Activated CD4-positive, alpha-beta memory T cell treated with anti-CD3 and anti-CD28 coated beads for 36 hours (primary cell): ENCODE measurements at places on chromosomes 11 and 22.

DNA sequence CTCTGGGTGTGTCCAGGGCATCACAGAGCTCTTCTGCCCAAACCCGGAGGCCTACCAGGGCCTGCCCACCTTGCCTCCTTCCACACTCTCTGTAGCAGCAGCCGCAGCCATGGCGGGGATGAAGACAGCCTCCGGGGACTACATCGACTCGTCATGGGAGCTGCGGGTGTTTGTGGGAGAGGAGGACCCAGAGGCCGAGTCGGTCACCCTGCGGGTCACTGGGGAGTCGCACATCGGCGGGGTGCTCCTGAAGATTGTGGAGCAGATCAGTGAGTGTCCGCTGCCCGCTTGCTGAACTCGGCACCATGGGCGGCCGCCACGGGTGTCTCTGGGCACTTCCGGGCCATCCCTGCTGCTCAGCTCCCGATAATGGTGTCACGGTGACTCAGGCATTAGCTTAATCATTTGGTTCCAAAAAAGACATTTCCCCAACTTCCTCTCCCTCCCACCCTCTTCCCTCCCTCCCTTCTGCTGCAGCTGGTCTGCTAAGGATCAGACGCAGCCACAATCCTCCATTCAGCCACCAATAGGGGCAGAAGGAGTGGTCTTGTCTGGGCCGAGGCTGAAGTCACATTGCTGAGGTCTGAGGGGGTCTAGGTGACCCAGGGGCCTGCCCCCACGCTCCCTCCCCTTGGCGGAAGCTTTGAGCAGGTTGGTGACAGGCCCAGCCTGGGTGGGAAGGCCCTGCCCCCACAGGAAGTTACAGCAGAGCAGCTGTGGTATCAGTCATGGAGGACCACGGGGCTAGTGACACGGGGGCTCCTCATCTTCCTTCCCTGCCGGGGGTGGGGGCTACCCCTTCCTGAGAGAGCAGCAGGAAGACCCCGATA is 950 bp downstream of the FERMT3 start:
- H3K4me1 ChIP-seq: peaks cover 52% of the 10 kb centered on the region
- H3K27me3 ChIP-seq: no peaks in the 10 kb centered on the region
- DNase-seq: peak; percentile 93
- peak overlapping the region; percentile 99 for H3K27ac ChIP-seq
- H3K4me3 ChIP-seq: peak overlapping the region; percentile 96
- H3K36me3 ChIP-seq: peaks cover 59% of the 10 kb centered on the region

DNA sequence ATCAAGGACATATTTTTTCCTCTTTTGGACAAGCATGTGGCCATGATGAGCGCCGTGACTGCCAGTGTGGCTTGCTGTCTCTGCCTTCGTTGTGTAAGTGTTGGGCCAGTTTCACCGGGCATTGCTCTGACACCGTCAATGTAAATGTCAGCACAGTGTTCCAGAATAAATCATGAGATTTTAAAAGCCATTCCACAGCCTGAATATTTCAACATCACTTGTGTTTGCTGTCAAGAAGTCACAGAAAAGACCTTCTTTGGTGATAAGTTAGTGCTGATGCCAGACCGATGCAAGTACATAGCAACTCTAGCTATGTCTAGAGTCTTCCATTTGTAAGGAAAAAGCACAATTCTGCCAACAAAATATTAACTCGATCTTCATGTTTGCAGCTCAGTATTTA is 467.8 kb downstream of the TBC1D22A start:
- DNase-seq: no peak
- no peaks in the 10 kb centered on the region for H3K36me3 ChIP-seq
- H3K27ac ChIP-seq: no peak overlapping the region
- no peaks in the 10 kb centered on the region for H3K4me1 ChIP-seq
- H3K4me3 ChIP-seq: no peak overlapping the region

GRCh38 chr11:128907585-128907984 is 16.4 kb downstream of the KCNJ5 start:
- DNase-seq: no peak
- no peaks in the 10 kb centered on the region for H3K36me3 ChIP-seq
- peaks cover 40% of the 10 kb centered on the region for H3K27me3 ChIP-seq
- no peak overlapping the region for H3K27ac ChIP-seq
- H3K4me3 ChIP-seq: no peak overlapping the region

DNA sequence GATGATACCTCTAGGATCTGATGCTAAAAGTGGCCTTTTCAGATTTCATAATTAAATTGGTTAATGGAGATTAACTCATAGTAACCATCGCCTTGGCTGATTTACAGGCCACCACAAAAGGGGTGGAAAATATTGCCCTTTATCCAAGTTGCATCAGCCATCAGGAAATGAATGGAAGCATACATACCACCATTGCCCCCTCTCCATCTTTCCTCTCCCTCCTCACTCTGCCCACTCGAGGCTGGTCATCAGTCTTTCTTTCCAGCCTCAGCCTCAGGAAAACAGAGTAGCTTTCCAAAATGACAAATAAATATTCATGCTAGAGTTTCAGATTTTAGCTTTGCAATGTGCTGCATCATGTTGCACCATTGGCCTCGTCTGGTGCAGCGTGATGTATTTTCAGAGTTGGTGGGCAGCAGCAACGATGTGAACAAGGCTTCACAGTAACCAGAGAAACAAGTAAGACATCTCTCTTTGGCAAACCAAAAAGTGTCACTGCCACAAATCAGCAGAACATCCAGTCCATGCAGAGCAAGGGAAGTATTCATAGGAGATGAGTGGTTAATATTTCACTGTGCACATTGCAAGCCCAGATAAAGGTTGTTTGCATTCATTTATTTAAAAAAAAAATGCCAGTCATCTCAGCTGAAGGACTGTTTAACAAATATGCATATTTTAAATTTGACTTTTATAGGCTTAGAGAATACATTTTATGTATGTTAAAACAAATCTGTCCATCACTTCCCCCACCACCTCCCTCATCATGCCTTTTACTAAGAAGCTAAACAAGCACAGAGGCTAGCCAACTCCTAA is 136.7 kb upstream of the FAT3 start:
- no peaks in the 10 kb centered on the region for H3K27me3 ChIP-seq
- no peak overlapping the region for H3K4me3 ChIP-seq
- peaks cover 2% of the 10 kb centered on the region for H3K36me3 ChIP-seq

GRCh38 chr11:116413301-116414242 is 359.2 kb downstream of the BUD13 start:
- H3K4me1 ChIP-seq: no peaks in the 10 kb centered on the region
- H3K36me3 ChIP-seq: no peaks in the 10 kb centered on the region
- no peak for DNase-seq
- no peak overlapping the region for H3K4me3 ChIP-seq

- H3K27ac ChIP-seq: no peak overlapping the region
- H3K4me3 ChIP-seq: peak overlapping the region; percentile 61
- no peaks in the 10 kb centered on the region for H3K36me3 ChIP-seq
- peaks cover 3% of the 10 kb centered on the region for H3K27me3 ChIP-seq
- DNase-seq: no peak
Measured at GRCh38 chr22:37018815-37019308, 385 bp downstream of the TST start.

DNA sequence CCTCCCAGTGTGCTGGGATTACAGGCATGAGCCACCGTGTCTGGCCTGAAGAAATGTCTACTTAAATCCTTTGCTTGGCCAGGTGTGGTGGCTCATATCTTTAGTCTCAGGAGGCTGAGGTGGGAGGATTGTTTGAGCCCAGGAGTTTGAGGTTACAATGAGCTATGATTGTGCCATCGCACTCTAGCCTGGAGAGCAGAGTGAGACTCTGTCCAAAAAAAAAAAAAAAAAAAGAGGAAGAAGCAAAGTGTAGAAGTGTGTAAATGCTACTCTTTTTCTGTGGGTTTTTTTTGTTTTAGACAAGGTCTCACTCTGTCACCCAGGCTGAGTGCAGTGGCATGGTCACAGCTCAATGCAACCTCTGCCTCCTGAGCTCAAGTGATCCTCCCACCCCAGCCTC is 6.4 kb upstream of the ATG16L2 start:
- no peaks in the 10 kb centered on the region for H3K27me3 ChIP-seq
- no peak overlapping the region for H3K27ac ChIP-seq
- no peak for DNase-seq
- H3K4me3 ChIP-seq: no peak overlapping the region
- peaks cover 18% of the 10 kb centered on the region for H3K4me1 ChIP-seq

DNA sequence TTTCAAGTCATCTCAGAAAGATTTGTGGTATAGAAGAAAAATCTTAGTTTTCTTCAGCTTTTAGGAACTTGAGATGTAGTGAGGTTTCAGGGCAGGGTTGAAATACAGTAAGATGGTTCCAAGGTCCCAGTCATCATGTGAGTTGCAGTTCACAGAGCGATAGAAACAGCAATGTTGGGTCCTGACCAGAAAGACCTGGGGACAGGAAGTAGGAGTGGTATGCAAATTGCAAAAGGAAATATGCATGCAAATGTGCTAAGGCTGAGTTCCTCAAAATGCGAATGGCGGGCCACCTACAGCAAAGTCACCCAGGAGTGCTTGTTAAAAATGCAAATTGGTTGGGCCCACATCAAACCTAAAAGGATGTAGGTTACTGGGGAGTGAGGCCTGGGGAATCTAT is 1032.7 kb upstream of the TENM4 start:
- no peaks in the 10 kb centered on the region for H3K27me3 ChIP-seq
- H3K27ac ChIP-seq: no peak overlapping the region

DNA sequence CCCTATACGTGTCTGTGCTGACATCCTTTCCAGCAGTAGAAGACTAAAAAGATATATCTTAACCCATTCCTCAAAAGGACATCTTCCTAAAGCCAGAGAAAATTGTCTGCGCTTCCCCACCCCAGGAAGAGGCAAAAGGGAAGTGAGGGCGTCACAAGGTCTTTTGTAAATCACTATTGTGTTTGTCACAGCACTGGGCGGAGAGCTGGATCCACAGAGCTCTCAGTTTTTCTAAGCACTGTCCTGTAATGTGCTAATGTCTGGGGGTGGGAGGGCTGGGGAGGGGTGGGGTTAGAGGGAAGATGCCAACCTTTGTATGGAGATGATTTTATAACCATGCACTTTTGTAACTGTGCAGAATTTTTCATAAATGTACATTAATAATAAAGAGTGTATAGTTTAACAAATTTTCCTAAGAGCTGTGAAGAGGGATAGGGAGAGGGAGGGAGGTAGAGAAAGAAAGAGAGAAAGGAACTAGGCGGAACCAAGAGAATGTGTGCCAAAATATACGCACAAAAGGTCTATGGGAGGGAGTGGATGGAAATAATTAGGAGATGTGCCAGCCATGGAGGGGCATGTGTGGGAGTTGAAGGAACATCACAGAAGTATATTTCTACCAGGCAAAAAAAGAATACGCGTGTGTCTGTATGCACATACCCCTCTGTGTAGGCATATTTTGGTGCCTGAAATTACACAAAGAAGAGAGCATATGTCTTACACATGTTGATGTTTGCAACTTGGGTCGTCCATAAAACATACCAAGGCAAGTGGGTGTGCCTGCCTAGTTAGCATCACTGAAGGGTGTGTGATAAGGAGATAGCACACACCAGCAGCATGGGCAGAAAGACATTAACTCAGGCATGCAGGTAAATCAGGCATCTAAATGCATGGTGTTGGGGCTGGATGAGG is 9.8 kb downstream of the LRRC55 start:
- no peaks in the 10 kb centered on the region for H3K4me1 ChIP-seq
- no peak overlapping the region for H3K27ac ChIP-seq
- H3K36me3 ChIP-seq: no peaks in the 10 kb centered on the region
- DNase-seq: no peak
- peaks cover 6% of the 10 kb centered on the region for H3K27me3 ChIP-seq

DNA sequence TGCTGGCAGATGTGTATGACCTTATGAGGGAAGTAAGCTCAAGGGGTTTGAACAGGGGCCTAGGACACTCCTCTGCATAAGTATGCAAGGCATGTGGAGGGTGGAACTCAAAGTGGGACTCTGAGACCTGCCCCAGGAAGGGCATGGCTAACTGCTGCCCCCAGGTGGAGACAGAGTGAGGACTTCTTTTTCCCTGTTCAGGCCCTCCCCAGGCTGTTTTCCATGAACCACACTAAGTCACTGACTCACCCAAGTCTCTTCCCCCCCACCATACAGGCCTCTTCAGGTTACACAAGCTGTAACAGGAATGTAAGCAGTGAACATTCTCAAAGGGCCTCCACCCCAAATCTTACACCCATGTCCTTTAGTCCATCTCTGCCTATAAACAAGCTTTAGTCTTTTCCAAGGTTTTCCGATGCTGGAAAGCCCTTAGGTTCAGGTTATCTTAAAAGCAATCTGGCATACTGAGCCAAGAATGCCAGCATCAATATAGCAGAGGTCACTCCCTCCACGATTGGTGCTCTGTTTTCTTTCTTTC is 13.1 kb downstream of the EEF1G start:
- H3K4me1 ChIP-seq: peaks cover 68% of the 10 kb centered on the region
- no peaks in the 10 kb centered on the region for H3K27me3 ChIP-seq
- H3K27ac ChIP-seq: peak overlapping the region; percentile 92
- H3K36me3 ChIP-seq: peaks cover 50% of the 10 kb centered on the region
- no peak overlapping the region for H3K4me3 ChIP-seq

GRCh38 chr11:37946155-37946766 is 1348.2 kb upstream of the RAG2 start:
- H3K4me3 ChIP-seq: no peak overlapping the region
- no peak overlapping the region for H3K27ac ChIP-seq
- DNase-seq: no peak
- no peaks in the 10 kb centered on the region for H3K4me1 ChIP-seq
- H3K27me3 ChIP-seq: no peaks in the 10 kb centered on the region

DNA sequence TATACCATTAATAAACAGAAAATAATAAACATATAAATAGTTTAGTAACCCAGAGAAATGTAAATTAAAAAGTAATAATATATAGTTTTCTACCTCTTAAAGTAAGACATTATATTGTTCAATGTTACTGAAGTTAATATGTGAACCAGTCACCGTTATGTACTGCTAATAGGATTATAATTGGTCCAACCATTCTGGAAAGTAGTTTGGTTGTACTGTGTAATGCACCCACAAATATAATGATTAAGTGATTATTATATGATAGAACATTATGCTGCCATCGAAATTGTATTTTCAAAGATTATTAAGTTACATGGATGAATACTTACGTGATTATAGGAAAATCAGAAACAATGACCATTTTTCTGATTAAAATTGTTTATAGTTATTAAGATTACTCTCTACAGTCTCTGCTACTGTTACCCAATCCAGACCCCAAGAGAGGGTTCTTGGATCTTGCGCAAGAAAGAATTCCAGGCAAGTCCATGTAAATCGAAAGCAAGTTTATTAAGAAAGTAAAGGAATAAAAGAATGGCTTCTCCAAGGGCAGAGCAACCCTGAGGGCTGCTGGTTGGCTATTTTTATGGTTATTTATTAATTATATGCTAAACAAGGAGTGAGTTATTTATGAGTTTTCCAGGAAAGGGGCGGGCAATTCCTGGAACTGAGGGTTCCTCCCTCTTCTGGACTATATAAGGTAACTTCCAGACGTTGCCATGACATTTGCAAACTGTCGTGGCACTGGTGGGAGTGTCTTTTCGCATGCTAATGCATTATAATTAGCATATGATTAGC is 50.1 kb downstream of the ACER3 start:
- H3K4me1 ChIP-seq: no peaks in the 10 kb centered on the region
- no peak for DNase-seq
- no peaks in the 10 kb centered on the region for H3K27me3 ChIP-seq
- H3K4me3 ChIP-seq: no peak overlapping the region
- H3K36me3 ChIP-seq: peaks cover 10% of the 10 kb centered on the region
- H3K27ac ChIP-seq: no peak overlapping the region
